ENCODE measurements at places on chromosomes 4 and X. TPM values are rescaled to one million over a fixed set of nuclear protein-coding genes. Genes with fewer than 3 reads are reported as not detected.
A peak's percentile ranks its signal among the peaks of the same experiment; 100 is the strongest.

GRCh38 chr4:123250843-123251242 is 145.8 kb upstream of the SPRY1 start:
- no peak for DNase-seq

DNA sequence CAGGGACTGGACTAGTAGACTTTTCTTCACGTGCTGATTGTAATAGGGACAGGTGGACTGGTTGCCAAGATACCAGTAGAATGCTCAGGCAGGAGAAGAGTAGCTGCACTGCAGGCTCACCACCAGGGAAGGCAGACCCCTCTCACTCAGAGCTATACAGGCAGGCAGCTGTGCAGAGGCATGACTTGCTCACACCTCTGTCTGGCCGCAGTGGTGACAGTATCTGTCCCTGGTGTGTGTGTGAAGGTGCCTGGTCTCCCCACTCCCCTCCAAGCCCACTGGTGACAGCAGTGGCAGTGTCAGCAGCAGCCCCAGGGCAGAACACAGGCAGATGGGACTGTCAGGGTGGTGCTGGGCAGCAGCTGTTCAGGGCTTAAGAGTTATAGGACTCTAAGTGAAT is 140.7 kb downstream of the RPS6KA6 start:
- no peak for DNase-seq

GRCh38 chr4:42673082-42673425 is 16.1 kb upstream of the ATP8A1 start:
- peak; percentile 60 for DNase-seq

DNA sequence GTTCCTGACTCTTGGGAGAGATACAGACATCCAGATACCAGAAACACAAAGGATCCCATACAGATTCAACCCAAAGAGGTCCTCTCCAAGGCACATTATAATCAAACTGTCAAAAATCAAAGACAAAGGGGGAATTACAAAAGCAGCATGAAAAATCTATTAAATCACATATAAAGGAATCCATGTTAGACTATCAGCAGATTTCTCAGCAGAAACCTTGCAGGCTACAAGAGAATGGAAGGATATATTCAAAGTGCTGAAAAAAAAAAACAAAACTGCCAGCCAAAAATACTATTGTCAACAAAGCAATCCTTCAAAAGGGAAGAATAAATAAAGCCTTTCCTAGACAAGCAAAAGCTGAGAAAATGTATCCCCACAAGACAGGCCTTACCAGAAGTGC is 14.8 kb upstream of the ADGRL3 start:
- no peak for DNase-seq

DNA sequence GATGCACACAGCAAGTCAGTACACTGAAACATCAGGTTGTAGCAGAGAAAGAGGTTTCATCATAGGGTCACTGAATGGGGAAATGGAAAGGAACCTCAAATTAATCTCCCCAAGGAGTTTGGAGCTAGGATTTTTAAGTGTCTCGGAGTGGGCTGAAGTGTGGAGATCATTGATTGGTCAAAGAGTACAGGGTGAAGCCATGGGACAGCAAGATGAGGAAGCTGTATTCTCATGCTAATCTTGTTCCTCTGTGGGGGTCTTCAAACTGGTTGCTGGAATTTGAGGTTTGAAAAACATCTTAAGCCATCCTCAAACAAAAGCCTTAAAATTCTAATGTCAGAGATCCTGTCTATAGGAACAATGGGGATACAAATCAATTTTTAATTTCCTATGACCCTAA is 78.8 kb upstream of the TEX13A start:
- no peak for DNase-seq

DNA sequence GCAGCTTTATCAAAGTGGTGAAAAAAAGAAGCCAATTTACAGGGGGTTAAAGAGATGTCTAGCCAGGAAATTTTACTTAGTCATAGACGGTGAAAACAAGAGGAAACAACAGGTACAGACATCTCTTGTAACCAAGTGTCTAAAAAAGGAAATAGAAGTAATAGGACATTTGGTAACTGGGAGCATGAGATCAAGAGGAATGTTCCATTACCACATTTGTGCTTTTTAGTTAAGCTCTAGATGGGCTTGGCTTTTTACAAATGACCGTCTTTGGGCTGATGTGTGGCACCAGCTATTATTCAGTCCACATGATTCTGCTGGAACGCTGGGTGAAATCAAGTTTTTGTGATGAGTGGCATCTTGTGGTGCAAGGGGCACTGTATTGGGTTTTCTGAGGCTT is 179.5 kb downstream of the SMIM20 start:
- no peak for DNase-seq

DNA sequence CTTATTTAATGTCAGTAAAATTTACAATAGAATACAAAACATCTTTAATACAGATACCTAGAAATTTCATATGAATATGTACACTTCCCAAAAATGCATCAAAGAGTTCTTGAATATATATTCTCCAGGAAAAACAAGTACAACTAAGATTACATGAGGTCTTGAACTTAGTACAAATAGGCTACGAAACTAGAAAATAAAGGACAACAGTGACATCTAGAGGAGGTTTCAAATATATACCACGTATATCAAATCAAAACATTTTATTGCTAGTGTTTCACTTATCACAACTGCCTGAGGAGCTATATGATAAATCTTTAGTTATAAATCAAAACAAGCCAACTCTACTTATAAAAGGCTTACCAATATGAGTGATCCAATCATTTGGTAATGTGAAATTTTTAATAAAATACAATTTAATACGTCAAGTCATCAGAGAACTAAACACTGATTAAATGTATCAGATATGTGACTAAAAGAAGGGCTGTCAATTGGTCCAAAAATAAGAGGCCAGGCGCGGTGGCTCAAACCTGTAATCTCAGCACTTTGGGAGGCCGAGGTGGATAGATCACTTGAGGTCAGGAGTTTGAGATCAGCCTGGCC is 36.6 kb downstream of the ANAPC10 start:
- DNase-seq: no peak

DNA sequence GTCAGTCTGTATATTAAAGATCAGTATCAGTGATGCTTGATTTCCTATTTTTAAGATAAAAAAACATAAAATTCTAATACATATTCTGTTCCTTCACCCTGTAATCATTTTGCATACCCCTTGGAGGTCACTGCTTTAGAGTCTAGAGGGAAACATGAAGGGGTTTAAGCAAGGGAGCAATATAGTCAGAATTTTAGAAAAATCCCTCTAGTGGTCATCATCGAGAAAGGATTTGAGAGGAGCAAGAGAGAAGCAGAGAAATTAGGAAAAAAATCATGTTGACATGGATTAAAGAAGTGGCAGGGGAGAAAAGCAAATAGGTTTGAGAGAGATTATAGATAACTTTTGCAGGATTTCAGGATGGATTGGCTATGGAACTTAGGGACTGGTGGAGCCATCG is 11.1 kb downstream of the APEX2 start:
- DNase-seq: no peak

DNA sequence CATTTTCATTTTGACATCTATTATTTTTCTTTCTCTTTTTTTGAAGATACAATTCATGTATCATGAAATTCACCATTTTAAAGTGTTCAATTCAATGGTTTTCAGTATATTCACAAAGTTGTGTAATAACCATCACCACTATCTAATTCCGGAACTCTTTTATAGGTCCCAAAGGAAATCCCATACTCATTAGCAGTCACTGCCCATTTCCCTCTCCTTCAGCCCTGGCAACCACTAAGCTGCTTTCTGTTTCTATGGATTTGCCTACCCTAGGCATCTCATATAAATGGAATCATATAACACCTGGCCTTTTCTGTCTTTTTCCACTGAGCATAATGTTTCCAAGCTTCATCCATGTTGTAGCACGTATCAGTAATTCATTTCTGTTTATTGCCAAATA is 3.2 kb upstream of the FGF2 start:
- no peak for DNase-seq

GRCh38 chr4:182306792-182307507 is 63.7 kb downstream of the TENM3 start:
- no peak for DNase-seq

DNA sequence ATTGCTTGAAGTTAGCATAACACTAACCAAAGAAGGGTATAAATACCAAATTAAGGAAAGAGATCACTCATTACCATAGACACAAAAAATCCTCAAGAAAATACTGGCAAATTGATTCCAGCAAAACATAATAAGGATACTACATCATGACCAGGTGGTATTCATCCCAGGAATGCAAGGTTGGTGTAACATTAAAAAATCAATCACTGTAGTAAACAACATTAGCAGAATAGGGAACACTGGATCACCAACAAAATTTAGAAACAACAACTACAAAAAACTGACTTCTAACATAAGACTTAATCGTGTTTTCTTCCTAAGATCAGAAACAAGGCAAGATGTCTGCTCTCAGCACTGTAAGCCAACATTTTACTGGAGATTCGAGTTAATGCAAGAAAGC is 14.1 kb downstream of the GAK start:
- no peak for DNase-seq

DNA sequence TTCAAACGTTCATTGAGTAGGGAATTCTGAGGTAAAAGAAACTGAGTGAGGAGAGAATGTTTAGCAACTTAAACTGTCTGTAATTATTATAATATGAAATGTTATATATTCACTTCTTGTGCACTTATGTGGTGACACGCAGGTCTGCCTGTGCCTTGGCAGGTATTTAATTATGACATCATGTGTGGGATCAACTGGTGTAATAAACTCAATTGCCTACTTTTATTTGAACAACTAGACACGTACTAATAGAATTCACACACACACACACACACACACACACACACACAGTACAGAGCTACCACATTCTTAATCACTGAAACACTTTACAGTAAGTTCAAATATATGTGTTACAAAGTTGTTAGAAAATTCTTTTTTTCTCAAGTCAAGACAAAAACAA is 20.7 kb upstream of the SLC25A31 start:
- no peak for DNase-seq

GRCh38 chr4:67922697-67923096 is 38.9 kb upstream of the TMPRSS11D start:
- no peak for DNase-seq

- DNase-seq: no peak
These were observed 2.8 kb upstream of the ARHGAP4 start for GRCh38 chrX:153928846-153929245.

- DNase-seq: no peak
These were observed 331 bp downstream of the SETD7 start for GRCh38 chr4:139555705-139556070.

- DNase-seq: no peak
These were observed 23.1 kb upstream of the VCX2 start for GRCh38 chrX:8194216-8194615.

DNA sequence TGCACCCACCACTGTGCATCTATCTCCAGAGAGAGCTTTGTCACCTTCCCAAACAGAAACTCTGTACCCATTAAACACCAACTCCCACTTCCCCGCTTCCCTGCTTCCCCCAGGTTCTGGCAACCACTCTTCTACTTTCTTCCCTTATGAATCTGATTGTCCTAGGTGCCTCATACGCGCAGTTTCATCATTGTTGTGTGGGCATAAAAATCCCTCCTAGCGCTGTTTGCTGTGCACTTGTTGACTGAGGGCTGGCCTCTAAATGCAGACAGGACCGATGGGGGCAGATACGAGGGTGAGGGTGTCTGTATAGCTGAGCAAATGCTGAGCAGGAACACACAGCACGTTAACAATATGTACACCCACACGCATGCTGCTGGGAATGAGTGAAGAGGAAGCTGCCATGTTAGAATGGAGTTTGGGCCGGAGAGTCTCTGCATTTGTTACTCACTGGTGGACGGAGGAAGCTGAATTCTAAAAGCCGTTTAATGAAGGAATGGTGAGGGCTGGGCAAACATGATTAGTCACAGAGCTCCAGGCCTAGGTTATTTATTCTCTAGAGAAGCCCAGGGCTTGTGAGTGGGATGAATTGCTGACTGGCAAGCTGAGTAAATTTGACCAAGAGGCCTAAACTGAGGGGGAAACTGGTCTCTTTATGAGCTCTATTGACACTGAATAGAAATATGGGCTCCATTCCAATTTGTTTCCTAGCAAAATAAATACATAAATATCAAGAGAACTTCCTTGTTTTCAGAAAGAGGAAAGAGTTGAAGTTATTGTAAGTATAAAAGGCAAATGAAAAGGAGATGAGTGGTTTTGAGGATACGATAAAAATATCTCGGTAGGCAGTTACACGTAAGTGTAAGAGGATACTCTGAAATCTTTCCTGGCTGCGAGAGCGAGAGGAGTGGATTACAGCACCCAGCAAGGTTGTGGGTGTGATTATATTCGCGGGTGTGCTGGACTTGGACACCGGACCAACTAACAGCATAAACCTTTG is 95.9 kb upstream of the RPS6KA3 start:
- peak; percentile 53 for DNase-seq

DNA sequence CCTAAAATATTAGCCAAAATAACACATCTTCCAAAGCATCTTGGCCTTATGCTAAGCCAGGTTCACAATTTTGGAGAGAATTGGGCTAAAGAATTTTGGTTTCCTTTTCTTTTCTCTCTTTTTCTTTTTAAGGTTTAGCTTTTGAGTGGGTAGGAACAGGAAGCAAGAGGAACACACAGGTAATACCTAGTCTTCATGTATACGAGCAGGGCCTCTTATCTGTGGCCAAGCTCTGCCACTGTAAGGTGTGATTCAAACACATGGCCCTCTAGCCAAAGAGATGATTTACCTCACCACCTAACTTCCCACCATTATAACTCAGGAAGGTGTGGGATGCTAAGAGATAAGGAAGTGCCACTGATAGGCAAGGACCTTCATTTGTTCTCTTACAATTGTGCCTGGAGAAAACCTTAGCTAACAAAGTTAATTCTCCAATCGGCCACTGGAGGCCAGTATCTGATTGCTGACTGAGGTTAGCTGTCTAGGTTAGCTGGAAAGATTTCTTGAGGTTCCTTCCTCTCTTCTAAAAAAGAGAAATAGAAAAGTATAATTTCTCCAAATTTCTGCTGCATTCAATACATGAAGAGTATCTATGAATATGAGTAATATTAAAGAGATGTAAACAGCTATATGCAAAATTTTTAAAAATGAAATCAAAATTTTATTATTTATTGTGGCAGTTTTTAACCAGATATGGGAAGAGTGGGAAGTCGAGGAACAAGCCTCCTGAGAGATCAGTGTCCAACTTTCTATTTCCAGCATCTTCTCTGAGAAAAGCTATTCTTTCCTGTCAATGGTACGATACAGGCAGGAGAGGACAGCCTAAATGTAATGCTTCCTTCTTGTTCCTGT is 30.1 kb upstream of the BBS7 start:
- DNase-seq: peak; percentile 7

- no peak for DNase-seq
These were observed 48.7 kb downstream of the UCHL1 start for GRCh38 chr4:41305476-41305875.

Gene TIGD4
- 0.14 TPM for total RNA-seq

Gene LRP2BP
- 0.07 TPM for total RNA-seq

Gene TLR1
- total RNA-seq: 0.67 TPM

Gene FAM9C
- not detected for total RNA-seq

Gene PCDH7
- total RNA-seq: 8.2 TPM

Gene FAAH2
- total RNA-seq: 5.3 TPM

Gene RADX
- 3.6 TPM for total RNA-seq

Gene CENPVL1
- total RNA-seq: 0.96 TPM

Gene CT45A10
- total RNA-seq: not detected

Gene POU3F4
- total RNA-seq: 0.55 TPM

Gene RASL11B
- total RNA-seq: 0.67 TPM
